ENCODE measurements at places on chromosomes 4 and X.

DNA sequence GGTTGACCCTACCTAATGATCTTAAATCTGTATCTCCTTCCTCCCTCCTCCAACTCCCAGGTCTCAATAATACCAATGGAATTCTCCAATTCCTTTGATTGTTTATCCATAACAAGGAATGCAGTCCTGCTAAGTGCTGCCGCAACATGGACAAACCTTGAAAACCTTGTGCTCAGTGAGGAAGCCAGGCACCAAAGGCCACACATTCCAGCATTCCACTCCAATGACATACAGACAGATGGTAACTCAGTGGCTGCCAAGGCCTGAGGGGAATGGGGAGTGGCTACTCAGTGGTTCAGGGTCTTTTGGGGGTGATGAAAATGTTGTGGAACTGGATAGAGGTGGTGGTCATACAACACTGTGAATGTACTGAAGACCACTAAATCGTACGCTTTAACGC lies 10.4 kb downstream of the HAUS7 start:
- no peak for DNase-seq

DNA sequence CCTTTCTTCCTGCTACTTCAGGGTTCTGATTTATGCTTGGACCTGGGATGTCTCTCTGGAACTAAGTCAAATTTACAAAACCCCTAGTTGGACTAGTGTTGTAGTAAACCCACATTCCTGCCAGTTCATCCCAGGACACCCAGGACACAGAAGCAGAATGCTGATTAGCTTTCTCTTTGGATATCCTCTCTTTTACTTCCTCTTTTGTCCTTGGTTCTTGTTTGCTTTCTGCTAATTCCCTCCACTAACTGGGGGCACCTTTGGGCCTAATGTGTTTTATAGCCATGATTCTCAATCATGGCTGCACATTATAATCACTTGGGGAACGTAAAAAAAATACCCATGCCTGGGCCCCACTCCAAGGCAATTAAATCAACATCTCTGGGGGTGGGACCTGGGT lies 42.5 kb downstream of the LANCL3 start:
- no peak for DNase-seq

GRCh38 chrX:31702222-31702621 lies 630.4 kb upstream of the FTHL17 start:
- DNase-seq = no peak

DNA sequence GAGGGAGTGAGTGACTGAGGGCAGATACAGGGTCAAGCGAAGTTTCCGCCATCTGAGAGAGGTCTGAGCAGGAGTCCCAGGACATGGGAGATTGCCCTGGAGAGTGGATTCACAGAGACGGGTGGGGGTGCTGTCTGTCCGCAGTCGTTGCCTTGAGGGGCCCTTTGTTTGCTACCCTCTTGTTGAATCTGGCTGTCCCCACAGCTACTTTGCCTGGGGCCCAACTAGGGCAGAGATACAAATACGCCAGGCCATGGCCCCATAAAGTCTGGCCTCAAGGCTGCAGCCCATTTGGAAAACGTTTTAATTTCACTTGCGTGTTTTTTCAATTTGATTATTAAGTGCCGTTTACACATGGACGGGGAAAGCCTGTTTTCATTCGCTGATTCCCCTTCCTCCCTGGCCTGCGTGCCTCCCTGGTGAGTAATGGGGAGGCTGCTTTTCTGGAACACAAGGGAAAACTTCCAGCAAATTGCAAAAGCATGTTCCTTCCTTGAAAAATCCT lies 134.4 kb downstream of the SMIM20 start:
- DNase-seq = no peak

DNA sequence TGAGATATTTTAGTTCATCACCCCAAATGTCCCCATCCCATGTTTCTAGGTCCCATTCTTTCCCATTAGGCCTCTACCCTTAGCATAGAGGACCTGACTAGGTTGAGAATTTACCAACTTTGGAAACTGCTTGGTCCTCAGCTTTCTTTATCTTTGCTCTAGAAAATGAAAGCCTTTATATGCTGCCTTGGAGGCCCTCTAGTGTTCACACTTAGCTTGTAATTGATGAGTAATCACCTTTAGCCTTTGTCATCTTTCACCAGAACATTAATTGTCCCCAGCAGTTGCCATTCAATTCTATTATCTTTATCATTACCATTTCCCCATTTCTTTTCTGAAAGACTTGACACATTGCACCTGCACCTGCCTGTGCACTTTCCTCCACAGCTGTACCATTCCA lies 589.2 kb upstream of the NR3C2 start:
- no peak for DNase-seq

GRCh38 chr4:109589119-109589518 lies 29.1 kb downstream of the MCUB start:
- no peak for DNase-seq

DNA sequence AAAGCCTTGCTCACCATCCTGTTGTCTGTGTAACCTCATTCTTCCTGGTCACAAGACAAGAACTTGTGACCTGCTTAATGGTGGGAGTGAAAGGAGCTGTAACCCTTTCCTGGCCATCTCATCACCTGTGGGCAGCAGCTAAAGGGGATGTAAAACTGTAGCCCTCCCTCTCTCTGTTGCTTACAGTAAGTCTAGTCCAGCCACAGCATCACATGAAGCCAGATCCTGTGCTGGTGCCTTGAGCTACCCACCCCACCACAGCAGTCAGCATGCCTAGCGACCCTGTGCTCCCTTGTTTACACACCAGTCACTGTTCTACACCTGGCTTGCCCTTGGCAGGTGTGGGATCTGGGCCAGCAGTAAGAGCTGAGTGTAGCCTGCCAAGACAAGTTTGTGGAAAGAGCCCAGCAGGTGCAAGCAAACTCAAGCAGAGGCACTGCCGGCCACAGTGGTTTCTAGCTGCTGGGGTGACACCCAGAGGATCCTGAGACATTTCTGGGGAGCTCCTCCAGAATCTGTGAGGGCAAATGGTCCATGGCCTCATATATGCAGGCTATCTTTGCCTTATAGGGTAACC lies 41.0 kb downstream of the UGT2B28 start:
- no peak for DNase-seq

GRCh38 chr4:158170691-158171561 lies 1.9 kb downstream of the GASK1B start:
- peak; percentile 19 for DNase-seq

DNA sequence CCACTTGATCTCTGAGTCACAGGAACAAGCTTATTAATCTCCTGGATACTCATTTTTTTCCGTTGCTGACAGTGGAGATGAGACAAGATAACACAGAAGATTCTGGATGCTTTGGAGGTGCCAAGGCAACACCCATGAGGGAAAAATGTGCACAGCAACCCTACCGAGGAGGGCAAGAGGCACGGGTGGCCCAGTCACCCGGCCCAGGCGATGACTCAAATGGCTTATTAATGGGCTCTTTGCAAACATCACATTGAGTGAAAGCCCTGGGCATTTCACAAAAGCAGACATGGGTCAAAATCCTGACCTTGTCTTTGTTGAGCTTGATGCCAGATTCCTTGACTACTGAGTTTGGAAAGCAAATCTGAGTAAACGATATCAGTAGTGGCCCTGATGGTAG lies 315.1 kb downstream of the STK32B start:
- DNase-seq = no peak

GRCh38 chr4:137678796-137679195 lies 146.5 kb upstream of the PCDH18 start:
- DNase-seq = no peak

DNA sequence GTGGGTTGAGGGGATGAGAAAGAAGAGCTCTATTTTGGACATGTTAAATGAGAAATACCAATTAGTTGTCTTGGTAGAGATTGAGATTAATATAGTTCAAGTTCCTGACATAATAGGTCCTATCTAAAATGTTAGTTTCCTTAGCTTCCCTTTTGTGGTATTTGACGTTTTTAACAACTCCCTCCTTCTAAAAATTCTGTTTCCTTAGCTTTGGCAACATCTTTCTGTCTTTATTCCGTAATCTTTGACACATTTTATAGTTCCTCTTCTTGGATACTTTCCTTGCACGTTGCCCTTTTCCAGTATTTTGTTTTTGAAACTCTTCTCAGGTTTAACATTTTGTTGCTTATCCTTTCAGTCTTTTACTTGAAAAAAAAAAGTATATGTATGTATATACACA lies 36.9 kb downstream of the LAMTOR3 start:
- DNase-seq = no peak

- no peak for DNase-seq
These were observed 5.9 kb downstream of the SOWAHB start for GRCh38 chr4:76892001-76892400.

DNA sequence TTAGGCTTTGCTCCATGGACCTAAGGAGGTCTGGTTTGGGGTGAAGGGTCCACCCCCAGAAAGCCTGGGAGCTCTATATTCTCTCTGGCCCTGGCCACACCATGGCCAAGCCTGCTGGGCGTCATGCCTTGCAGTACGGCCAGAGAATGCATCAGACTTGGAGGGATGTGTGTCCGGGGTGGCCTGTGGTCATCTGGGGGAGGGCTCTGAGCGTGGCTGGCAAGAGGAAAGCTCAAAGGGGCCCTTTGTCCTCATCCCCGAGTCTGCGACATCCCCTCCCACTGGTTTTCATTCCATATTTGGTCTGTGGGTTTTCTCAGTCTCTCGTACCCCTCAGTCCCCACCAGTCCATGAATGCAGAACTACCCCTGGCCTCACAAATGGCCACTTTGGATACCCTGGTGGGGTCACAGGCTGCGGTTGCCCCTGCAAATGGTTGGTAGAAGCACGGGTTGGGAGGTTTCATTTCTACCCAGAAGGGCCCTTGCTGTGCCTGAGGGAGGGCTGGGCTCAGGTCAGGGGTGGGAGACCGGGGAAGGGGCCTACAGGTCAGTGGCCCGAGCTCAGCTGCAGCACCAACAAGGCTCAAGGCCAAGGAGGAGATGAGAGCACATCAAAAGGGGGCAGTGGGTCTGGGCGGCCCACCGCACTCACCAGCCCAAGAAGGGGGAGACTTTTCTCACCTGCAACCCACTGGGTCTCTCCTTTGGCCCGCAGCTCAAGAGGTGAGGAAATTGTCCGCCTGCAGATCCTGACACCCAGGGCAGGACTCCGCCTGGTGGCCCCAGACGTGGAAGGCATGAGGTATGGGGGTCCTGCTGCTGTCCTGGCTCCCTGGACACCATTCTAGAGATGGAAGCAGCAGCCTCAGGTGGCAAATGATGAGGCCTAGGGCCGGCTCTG lies 30.2 kb downstream of the ZNF185 start:
- DNase-seq = no peak

GRCh38 chrX:100643956-100644860 lies at the start of gene SRPX2:
Gene SRPX2, plus strand, starts transcription at chrX:100644199. Its CDS starts 2,124 bp downstream, at chrX:100646323.
- no peak for DNase-seq

- no peak for DNase-seq
These were observed at the start of gene GPR50 for GRCh38 chrX:151176231-151176750. Gene GPR50, plus strand, starts transcription at chrX:151176584. Its CDS starts 138 bp downstream, at chrX:151176722.

Data from stimulated activated CD4-positive, alpha-beta T cell treated with anti-CD3 and anti-CD28 coated beads, Interleukin-2, amount 100 ng/mL, for 24 hours (primary cell).